Epithelial cell of proximal tubule (primary cell): ENCODE measurements at places on chromosomes 11 and 22. TPM values are rescaled to one million over a fixed set of nuclear protein-coding genes. Genes with fewer than 3 reads are reported as not detected.

LRRC10B gene
- 0.36 TPM in 1 of 2 replicates, not detected in the other for total RNA-seq

FGF3 gene
- not detected in 2 replicates for total RNA-seq

MS4A1 gene
- not detected in 2 replicates for total RNA-seq

EI24 gene
- 140 and 169 TPM in 2 replicates for total RNA-seq

GRCh38 chr11:25899617-25900160, 432.2 kb upstream of the ANO3 start:
- DNase-seq: no peak

- DNase-seq: no peak
Measured at GRCh38 chr11:80109652-80110051, 668.8 kb upstream of the TENM4 start.

GRCh38 chr11:1569251-1569780, 2.8 kb downstream of the DUSP8 start:
- DNase-seq: no peak

DNA sequence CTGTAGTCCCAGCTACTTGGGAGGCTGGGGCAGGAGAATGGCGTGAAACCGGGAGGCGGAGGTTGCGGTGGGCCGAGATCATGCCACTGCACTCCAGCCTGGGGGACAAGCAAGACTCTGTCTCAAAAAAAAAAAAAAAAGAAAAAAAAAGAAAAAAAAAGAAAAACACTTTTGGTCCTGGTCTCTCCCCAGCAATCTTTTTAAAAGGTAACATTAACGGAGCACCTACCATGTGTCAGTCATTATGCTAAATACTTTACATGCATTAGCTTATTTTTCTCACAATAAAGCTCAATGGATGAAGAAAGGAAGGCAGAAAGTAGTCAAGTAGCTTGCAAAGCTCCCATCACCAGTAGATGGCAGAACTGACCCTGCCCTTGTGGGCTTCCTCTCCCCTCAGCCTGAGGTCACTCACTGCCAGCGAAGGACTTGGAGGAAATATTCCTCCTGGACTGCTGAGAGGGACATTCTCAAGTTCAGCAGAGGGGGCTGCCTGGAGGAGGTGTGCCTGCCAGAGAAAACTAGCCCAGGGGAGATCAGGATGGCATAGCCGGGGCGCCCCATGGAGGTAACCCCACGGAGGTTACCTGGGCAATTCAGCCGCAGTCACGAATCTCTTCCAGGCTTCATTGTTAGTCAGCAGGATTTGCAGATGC, 15.5 kb downstream of the APOL3 start:
- no peak for DNase-seq

DNA sequence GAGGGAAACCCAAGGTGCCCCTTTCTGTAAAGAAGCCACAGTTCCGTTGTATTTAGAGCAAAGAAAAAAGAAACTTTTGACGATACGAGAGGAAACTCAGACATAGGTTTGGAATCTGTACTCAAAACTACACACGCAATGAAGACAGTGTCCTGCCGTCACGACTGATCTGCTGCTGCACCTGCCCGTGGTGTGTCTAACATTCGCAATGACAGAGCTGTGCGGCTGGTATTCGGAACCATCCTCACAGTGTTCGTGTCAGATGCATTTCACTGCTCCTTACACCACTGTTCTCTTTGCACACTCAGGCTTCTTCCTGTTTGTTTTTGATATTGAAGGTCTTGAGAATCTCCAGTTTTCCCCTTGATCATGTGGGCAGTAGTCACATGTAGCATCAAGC, 84.8 kb downstream of the RTL6 start:
- DNase-seq: no peak

DNA sequence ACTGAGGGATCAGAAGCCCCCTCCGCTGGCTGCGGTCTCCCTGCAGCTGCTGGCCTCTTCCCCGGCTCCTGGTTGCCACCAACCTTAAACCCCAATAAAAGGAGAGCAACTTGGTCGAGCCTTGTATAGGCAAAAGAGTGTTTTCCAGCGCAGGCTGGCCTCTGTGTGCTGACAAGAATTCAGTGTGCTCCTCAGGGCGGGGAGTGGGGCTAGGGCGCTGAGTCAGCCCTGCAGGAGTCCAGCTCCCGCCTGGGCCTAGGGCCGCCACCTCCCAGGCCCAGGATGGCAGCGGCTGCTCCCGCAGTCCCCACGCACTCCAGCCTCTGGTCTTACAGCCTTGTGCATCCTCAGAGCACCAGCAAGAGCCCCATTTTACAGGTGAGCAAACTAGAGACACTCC, at the start of gene SHISAL1:
Gene SHISAL1 (minus strand): TSS at position 186 of the 400 bp plus-strand sequence. CDS start 12,006 bp downstream, outside the sequence.
- DNase-seq: no peak

- DNase-seq: no peak
Measured at GRCh38 chr22:33300165-33300564, 242.0 kb upstream of the SYN3 start.

DNA sequence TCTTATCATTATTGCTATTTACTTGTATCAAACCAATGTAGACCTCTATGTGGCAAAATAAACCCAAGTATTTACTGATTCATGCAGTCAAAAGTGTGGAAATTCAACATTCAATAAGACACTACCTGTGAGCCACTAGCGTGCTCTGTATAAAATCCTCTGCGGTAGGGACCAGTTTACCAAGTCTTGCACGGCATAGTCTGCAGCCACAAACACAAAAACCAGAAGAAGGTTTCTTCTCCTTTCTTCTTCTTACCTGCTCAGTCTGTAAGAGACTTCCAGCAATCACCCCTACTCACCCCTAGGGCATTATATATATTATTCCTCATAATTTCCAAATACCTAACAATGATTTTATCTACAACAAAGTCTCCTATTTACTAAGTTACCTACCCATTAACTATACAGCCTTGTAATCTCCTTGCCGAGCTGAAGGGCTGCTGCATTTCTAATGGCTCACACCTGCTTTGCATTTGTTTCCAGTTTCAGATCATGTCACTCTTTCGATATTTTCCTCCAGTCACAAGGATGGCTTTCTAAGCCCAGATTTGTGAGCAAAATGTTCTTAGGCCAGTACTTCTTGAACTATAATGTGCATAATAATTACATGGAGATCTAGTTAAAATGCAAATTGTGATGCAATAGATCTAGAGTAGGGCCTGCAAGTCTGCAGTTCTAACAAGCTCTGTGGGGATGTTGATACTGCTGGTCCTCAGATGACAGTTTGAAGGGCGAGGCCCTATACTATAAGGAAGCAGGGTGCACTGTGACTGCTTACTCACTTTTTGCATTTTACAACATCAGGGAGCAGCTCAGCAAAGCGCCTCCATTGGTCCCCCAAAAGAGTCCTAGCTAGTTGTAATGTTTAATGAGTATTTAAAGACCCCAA, 191.9 kb upstream of the DDI1 start:
- DNase-seq: no peak

DNA sequence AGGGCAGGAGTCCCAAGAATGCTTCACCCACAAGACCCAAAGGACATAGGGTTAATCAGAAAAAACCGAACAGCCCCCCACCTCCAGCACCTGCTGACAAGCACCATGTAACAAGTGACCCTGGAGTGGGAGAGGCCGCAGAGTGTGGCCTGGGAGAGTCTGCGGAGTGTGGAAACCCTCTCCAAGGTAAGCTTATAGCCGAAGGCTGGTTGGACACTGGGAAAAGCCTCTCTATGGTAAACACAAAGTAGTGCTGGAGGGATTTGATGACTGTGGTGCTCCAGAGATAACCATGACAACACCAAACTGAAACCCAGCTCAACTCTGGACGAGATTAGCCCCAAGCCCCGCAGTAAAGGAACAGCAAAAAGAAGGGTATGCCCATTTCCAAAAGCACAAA, 19.2 kb downstream of the ASCL2 start:
- DNase-seq: no peak

DNA sequence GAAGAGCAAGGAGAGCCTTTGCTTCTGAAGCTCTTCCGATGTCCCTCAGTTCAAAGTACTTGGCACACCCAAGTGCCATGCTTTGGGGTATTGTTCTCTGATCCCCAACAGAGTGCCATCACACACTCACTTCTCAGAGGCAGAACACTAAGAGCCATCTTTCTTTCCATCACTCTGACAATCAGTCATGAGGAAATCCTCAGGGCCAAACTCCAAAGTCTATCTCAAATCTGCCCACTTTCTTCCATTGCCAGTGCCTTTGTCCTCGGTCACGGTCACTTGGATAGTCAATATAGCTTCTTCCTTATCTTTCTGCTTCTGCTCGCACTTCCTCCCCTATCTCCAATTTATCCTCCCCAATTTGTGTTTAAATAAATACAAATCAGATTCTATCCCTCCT, 90.9 kb downstream of the ENTHD1 start:
- no peak for DNase-seq

- DNase-seq: no peak
Measured at GRCh38 chr11:117759305-117759704, 37.7 kb downstream of the DSCAML1 start.

GRCh38 chr11:27619039-27619574, 81.1 kb downstream of the BDNF start:
- DNase-seq: no peak

DNA sequence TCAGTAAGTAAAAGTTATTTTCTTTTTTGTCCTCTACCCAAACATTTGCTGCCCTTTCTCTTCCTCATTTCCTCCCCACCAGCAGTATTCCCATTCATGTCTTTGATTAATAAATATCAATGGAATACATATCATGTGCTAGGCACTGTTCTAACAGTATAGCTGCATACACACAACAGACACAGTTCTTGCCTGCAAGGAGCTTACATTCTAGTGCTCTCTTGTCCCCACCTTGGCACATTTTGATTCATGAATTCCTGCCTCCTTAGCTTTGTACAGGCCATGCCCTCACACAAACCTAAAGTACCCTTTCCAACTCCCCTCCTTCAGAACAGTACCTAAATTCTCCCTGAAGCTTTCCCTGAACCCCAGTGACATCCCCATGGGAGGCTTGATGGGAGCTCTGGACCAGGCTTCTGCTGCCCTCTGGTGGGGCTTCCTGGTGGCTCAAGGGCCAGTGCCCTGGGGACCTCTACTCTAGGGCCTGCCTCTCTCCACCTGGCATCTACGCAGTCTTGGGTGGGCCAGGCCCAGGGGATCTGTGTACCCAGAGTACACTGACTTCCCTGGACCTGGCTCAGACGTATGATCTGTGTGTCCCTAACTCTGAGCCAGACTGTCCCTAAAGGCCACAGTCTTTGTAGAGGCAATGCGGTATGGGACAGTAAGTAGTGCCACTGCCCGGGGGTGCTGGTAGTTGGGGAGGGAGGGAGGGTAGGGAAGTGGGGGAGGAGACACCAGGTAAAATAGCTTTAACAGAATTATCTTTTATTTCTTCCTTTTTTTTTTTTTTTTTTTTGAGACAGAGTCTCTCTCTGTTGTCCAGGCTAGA, 14.1 kb downstream of the RPS13 start:
- no peak for DNase-seq
